ENCODE measurements at places on chromosomes 11 and 22. TPM values are rescaled to one million over a fixed set of nuclear protein-coding genes. Genes with fewer than 3 reads are reported as not detected.
A peak's percentile ranks its signal among the peaks of the same experiment; 100 is the strongest.

The CEP126 gene
- total RNA-seq = 1.2 TPM

The PHETA2 gene
- 5.5 TPM for total RNA-seq

DNA sequence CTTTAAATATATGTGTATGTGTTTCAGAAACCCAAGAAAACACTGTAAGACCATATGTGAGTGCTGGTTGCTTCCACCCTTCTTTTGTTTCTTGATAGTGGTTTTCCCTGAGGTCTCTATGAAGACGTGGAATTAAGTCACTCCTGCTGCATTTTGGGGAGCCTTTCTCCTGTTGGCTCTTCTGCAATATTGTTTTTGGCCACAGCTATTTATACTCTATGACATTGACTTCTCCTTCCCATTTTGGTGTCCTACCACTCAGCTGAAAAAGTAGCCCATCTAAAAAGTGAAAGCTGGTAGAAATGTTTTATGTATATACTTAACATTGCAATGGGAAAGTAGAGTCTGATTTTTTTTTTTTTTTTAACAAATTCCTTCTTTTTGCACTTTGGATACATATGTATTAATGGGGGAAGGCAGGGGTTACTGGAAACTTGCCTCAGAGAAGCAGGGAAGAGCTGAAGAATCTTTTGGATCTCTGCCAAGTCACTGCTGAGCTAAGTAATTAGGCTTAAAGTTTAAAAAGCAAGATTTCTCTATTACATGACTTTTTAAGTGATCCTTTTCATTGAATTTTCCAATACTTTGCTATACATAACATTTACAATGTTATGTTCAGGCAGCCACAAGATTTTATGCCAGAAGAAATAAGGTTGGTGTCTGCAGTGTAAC, 1.8 kb downstream of the TTC17 start:
- no peak for ATAC-seq

The FAM111B gene
- 9.6 TPM for total RNA-seq

GRCh38 chr11:122872046-122872445, 10.5 kb upstream of the JHY start:
- no peak for ATAC-seq

The PKP3 gene
- 359 TPM for total RNA-seq

The FAM180B gene
- total RNA-seq = not detected

DNA sequence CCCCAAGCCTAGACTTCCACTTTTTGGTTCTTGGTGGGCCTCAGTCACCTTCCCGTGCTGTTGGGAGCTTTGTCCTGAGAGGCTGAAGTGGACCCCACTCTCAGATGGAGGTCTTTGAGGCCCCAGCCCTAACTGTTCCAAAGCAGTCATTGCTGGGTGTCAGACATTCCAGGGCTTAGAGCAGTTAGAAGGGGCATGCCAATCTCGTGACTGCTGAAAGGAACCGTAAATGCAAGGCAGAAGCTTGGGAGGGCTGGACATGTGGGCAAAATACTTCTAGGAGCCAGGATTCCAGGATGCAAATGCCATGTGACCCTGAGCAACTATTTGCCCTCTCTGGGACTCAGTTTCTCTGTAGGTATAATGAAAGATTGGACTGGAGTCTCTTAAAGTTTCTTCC, 118.8 kb upstream of the CRYBB3 start:
- no peak for ATAC-seq

DNA sequence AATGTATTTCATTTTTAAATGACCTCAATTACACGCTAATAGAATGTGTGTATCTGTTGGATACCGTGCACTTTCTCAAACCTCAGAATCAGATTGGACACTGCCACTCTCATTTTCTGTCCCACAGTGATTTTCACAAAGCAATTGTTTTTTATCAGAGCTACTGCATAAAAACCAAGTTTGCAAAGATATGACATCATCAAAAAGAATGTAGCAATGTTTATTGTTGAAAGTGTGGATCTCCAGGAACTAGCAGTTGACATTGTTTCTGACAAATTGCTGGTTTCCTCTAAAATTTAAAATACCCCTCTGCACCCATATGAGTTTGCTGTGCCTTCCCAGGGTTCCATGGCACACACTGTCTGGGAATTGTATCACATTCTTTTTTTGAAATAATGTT, 362.7 kb upstream of the DDI1 start:
- ATAC-seq = no peak

- peak; percentile 33 for ATAC-seq
These were observed 57.6 kb downstream of the SLC5A1 start for GRCh38 chr22:32100711-32101110.

- ATAC-seq = peak; percentile 52
These were observed 3.9 kb downstream of the UCP3 start for GRCh38 chr11:74004759-74005615.

The MOGAT2 gene
- 0.60 TPM for total RNA-seq

DNA sequence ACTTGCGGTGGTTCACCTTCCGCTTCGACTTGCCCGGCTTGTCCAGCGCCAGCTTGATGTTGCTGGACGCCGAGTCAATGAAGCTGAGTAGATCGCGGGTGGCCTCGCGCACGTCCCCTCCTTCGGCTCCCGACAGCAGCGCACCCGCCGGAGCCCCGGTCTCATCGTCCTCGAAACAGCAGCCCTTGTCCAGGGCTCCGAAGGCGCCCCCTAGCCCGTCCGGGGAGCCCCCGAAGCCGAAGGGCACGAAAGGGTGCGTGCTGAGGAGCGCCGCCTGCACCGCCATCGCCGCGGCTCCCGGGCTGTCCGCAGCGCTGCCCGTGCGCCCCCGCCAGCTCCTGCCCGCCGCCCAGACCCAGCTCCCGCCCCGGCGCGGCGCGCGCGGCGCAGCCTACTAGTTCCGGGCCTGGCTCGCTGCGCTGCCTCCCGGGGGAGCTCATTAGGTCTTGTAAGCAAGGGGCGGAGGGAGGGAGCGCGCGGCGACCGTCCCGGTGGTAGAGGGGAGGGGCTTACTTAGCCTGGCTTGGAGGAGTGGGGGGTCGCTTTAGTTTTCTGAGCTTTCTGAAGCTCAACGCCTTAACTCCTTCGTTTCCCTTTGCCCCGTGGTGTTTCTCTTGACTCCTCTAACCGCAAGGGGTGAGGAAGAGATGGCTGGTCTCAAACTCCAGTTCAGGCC, at the start of gene FAM181B:
FAM181B (minus strand) TSS at position 421 of the 676 bp plus-strand sequence; CDS start at position 286, 135 bp downstream.
- peak; percentile 53 for ATAC-seq

The OR52I2 gene
- not detected for total RNA-seq

The APOL4 gene
- 3.5 TPM for total RNA-seq

- ATAC-seq = peak; percentile 75
These were observed at the start of gene RPS6KA4 for GRCh38 chr11:64358907-64359711. Gene RPS6KA4 (plus strand): TSS chr11:64359162. CDS start chr11:64359236, 74 bp downstream.

DNA sequence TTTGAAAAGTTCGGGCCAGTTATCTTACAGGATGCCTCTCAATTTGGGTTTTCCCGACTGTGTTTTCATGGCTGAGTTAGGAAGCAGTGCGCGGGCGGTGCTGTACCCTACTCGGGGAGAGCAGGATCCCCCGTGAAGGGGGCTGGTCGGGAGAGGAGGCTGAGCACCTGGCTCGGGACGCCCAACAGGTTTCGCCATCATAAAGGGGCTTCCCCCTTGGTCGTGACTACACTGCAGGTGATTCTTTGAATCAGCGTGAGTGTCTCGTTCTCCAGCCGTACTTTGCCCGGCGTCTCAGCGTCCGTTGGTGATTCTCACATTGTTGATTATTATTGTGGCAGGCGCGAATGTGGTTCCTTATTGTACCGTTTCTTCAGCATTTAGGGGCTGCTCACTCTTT, 46.6 kb downstream of the ST14 start:
- no peak for ATAC-seq

Measured in esophagus mucosa (tissue), 1 donor.